Central memory CD4-positive, alpha-beta T cell (primary cell): ENCODE measurements at places on chromosomes 11 and 22.

- no peak for DNase-seq
These were observed 485.4 kb downstream of the SOX6 start for GRCh38 chr11:15870911-15871310.

- no peak for DNase-seq
These were observed 551 bp downstream of the AGBL2 start for GRCh38 chr11:47714554-47715081.

DNA sequence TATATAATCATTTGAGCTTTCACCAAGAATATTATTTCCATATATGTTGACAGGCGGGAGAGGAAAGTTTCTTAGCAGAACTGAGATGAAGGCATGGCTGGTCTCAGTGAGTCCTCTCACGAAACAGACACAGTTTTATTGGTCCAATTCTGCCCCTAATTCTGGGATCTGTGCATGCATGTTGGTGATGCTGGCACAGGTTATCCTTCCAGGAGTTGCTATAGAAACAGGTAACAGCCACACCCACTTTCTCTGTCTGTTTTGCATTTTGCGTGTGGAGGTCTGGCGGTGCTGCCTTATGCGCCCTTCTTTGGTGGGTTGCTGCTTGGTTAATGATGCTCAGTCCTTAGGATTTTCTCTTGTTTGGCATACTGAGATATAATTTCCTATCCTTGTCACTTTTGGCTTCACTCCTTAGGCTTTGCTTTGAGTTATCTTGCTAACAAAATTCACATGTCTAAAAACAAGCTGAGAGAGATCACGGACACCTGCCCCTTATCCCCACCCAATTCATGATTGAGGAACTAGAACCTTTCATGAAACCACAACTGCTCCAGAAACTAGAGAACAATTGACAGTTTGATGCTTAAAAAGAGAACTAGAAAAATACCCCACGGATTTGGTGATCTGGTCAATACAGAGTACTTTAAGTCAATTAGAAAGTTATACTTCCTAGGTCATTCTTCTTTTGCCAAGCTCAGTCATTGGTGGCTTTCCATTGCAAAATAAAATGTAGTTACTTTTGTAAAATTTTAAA lies 189.3 kb downstream of the FAT3 start:
- DNase-seq = no peak

DNA sequence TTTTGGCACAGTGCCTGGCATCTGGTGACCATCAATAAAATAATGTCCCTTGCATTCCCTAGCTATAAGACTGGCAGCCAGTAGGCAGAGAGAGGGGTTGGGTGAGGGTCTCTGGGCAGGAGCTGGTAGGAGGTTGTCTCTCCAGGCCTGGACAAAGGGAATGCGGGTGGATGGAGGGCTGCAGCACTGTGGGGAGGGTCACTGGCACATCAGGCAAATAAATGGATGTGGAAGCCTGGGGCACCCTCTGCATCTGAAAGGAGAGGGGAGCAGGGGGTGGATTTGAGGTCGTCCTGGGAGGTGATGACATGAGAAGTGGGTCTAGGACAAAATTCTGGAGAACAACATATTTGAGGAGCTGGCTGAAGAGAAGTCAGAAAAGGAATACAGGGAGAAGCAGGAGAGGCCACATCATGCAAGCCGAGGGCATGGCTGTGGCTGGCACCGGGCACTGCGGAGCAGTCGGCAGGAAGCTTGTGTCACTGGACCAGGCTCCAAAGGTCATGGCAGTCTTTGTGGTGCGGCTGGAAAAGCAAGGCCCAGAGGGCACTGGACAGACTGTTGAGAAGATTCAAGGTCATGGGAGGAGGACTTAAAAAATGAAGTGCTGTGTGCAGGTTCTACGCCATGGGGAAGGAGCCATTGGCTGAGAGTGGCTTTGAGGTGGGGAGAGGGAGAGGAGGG lies 36.5 kb upstream of the THY1 start:
- no peak for DNase-seq

GRCh38 chr11:130429120-130429681 lies 792 bp upstream of the ADAMTS8 start:
- no peak for DNase-seq

DNA sequence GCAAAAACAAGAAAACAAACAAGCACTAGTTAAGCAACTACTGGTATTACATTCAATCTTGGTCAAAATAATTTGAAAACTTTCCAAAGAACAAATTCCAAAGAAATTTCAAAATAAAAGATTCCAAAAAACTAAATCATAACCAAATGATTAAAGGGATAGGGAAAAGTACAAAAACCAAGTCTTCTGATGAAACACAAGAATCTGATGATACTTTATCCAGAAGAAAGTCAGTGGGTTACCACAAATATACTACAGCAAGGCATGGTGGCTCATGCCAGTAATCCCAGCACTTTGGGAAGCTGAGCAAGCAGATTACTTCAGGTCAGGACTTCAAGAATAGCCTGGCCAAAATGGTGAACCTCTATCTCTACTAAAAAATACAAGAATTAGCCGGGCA lies 59.1 kb downstream of the NUP98 start:
- no peak for DNase-seq
